ENCODE measurements at places on chromosomes 2 and 18.

DNA sequence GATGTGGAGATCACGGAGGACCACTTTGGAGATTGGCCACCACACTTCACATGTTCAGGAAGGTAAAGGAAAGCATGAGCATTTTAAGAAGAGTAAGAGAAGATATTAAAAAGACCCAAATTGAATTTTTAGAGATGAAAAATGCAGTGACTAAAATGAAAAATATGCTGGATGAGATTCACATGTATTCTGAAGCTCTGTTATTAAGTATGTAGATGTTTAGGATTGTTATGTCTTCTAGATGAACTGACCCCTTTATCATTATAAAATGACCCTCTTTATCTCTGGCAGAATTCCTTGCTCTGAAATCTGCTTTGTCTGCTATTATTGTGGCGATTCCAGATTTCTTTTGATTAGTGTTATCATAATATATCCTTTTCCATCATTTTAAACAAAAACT is 36.0 kb upstream of the DYNC2LI1 start:
- no peak for DNase-seq

- no peak for DNase-seq
Observed at GRCh38 chr2:29632018-29632417, 289.4 kb downstream of the ALK start.

- DNase-seq: no peak
Observed at GRCh38 chr2:8267048-8267447, 414.8 kb upstream of the ID2 start.

DNA sequence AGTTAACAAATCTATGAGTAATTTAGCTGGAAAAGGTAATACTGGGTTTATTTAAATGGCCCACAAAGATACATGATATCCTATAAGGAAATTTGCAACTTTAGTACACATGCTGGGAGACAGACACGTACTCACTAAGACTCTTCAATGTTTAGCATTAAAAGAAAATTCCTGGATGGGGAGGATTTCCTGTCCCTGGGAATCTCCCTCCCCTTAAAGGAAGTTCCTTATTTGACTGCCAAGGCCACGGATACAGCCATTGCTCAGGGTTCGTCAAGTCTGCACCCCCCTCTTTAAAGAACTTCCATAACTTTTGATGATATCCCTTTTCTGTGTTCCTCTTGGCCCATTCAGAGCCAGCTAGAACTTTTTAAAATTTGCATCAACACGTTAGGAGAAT is 267.6 kb downstream of the CD226 start:
- no peak for DNase-seq

DNA sequence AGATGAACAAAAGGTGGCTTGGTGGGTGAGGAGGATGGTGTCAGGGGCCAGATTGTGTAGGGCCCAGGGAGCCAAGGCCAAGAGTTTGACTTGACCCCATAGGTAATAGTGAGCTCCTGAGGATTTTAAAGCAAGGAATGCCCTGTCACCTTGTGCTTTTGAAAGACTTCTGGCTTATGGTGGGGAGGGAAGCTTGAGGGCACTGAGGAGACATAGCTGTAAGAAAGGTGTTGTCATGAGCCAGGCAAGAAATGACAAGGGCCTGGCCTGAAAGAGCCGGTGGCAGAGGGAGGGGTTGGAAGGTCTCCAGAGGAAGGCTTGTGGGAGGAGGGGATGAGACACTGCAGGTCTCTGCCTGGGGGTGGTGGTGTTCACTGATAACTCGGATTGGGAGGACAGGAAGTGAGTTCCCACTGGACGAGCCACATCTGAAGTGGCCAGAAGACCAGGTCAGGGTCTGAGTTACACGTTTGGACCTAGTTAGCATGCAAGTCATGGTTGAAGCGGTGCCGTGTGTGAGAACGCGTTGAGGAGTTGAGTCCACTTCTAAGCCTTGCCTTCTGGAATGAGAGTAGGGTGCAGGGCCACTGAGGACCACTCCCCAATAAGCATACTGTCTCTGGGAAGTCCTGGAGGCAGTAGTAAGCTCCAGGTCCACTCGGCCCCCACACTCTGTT is 64.3 kb downstream of the TET3 start:
- no peak for DNase-seq

DNA sequence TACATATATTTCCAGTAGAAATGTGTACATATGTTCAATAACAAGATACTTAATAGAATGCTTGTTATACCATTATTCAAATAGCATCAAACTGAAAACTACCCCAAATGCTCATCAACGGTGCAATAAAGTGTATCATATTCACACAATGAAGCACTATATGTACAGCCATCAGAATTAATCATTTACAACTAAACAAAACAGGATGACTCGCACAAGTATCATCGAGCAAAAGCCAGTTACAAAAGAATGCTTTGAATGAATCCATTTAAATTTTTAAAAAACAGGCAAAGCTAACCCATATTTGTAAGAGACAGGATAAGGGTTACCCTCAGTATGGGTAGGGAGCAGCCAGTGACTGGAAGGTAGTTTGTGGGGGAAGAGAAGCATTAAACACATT is 132.8 kb upstream of the PDE1A start:
- no peak for DNase-seq

- DNase-seq: no peak
Observed at GRCh38 chr2:67927501-67927900, 135.3 kb downstream of the C1D start.

GRCh38 chr2:161571051-161571429 is 53.2 kb upstream of the SLC4A10 start:
- DNase-seq: no peak

- no peak for DNase-seq
Observed at GRCh38 chr2:88234760-88235159, 64.6 kb downstream of the THNSL2 start.

- no peak for DNase-seq
Observed at GRCh38 chr2:86825693-86826381, 35.1 kb upstream of the CD8A start.

DNA sequence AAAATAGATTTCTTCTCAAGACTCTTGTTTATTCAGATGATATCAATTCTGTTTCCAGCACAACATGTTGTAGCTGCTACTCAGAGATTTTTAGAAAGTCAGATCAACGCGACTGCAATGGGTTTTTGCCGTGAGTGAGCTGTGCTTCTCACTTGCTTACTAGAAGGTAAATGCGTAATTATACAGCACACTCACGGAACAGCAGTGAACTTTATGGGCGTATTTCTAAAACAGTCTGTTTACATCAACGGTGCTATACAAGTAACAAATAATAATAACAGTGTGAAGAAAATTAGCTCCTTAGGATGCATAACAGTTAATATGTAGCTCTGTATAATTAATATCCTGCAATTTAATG is 533.6 kb downstream of the RNF144A start:
- no peak for DNase-seq

GRCh38 chr18:46478796-46479195 is 178.2 kb downstream of the LOXHD1 start:
- no peak for DNase-seq

GRCh38 chr2:232162187-232162586 is 200.7 kb downstream of the DIS3L2 start:
- DNase-seq: no peak

DNA sequence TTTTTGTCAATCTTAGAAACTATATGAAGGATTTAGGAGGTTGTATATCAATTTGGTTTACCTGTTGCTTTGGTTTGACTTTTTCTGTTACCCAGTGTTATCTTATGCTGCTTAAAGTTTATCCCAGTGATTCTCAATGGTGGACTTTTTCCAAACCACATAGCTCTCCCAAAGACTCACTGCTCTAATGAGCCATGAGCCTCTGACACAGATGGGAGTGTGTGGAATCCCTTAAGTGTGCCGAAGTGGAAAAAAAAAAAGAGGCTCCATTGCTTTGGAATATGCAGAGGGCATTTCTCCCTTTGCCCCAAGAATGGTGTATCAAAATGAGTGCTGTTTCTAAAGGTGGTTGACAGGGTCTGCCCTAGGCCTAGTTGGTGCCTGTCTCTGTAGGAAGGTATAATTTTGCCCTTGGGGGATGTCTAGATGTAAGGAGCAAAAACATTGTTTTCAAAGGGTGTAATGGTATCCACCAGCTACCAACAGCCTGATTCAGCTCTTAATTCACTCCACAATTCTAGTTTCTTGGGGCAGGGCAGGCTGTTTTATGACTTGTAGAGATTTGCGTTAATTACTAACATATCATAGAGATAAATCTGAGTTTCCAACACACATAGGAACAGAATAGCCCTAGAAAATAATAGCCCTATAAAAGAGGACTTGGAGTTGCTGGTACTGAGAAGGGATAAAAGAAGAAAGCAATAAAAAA is 64.3 kb upstream of the CYP26B1 start:
- no peak for DNase-seq

DNA sequence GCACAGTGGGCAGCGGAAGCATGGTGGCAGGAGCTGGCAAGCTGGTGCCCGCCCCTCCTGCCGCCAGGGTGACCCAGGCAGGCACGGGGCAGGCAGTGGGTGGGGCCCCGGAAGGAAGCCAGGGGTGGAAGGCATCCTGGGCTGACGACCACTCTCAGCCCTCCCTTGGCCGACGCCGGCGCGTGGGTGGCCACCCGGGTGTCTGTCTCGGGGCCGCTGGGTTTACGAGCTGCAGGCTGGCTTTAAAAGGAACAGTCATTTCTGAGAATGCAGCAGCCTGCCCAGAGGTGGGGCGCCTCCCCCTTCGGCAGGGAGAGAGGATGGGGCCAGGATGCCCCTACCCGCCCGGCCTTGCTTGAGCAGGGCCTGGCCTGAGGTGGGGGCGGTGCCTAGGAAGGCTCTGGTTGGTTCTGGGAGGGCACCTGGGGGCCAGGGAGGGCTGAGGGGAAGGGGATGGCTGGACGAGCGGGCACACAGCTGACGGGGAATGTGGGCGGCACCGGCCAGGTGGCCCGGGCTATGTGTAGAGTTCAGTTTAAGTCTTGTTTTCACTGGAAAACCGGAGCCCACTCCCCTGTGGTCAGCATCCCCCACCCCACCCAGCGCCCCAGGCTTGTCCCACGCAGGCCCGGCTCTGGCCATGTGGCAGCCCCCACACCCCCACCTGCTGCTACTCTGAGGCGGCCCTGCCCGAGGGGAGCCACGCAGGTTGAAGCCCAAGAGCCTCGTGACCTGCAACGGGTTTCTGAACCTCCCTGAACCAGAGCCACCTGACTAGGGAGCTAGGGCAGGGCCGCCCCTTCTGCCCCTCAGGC is 6.3 kb downstream of the BOK start:
- DNase-seq: no peak

GRCh38 chr2:32453242-32454062 is 96.6 kb downstream of the BIRC6 start:
- DNase-seq: no peak

DNA sequence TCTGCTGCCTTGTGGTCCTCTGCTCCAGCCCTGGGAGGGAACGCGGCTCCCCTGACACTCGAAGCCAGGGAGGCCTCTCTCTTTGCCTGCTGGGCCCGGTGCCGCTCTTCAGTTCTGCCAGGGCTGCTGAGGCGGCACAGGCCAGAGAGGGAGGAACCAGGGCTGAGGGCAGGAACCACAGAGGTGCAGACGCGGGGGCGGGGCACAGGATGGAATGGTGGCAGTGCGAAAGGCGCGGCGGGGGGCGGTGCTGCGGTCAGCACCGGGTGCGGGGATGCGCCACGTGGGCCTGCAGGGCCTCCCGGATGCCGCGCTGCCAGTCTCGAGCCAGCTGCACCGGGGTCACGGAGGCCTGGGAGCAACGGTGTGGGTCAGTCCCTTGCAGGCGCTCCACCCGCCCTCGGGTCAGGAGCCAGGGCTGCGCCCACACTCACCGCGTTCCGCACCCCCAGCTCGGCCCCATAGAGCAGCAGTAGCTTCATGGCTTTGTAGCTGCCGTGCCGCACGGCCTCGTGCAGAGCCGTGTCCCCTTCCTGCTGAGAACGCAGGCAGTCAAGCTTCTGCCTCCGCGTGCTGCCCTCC is 4.4 kb downstream of the ANKRD23 start:
- DNase-seq: no peak

- no peak for DNase-seq
Observed at GRCh38 chr2:184178229-184178628, 420.1 kb upstream of the ZNF804A start.

DNA sequence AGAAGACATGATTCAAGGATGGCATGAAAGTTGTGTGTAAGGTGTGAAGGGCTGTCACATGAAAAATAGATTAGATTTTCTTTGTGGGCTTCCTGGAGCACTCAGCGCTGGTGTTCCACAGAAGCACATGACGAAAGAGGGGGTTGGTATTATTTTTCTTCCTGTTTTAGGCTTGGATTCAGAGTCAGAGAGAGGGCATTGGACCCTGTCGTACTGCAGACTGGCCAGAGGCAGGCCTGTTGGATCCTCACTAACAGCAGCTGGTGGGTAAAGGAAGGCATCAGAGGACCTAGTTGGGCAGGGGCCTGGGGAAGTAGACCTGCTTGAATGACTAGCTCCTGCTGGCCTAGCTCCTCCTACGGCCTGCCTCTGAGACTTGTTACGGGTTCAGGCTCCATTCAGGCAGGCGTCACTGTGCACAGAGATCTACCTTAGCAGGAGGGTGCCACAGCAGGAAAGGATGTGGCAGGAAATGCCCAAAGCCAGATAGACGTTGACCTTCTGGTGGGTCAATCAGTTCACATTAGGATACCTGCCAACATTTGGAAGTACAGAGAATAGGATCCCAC is 13.1 kb downstream of the CTLA4 start:
- no peak for DNase-seq

- no peak for DNase-seq
Observed at GRCh38 chr2:138708682-138709241, 71.4 kb downstream of the NXPH2 start.

DNA sequence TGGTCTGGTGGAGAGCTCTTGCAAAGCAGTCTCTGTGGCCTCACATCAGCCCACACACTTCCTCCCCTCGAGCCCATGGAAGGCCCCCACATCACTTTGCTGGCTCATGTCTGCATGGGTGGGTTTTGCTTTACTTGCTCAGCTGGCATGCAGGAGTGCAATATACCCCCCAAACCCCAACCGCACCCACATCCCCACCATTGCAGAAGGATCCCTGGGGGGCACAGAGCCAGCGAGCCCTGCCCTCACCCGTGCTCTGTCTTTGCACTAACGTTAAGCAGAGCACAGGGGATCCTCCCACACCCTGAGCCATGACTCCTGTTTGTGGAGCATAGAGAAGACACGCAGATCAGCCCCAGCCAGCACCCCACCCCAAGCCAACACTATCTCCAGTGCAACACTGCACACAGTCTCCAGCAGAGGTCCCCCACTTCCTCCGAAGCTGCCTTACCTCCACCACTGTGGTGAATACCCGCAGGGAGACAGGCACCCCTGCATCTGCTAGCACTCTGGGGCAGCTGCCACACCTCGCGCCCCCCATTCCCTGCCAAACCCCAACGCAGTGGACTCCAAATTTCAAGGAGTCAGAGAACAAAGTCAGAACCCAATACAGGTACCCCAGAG is 177.8 kb upstream of the RGPD4 start:
- DNase-seq: no peak
